Hypothalamus (tissue), 51 donors: ENCODE measurements at places on chromosomes 2 and 18.

DNA sequence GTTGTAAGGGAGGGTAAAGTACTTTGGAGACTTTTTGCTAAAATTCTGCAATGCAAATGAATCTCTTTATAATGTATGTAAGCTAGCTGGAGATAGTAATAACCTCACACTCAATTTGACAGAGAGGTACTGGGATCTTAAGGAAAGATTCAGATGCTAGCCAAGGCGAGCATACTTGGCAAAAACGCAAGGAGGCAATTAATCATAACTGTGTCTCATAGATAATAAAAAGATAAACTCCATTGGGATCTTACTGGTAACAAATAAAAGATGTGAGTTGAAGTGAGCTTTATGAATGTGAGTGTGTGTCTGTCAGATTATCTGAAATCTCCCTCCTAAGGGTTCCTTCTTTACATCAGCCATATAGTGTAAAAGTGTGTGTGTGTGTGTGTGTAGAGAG, 533.0 kb downstream of the TMX3 start:
- DNase-seq: no peak

DNA sequence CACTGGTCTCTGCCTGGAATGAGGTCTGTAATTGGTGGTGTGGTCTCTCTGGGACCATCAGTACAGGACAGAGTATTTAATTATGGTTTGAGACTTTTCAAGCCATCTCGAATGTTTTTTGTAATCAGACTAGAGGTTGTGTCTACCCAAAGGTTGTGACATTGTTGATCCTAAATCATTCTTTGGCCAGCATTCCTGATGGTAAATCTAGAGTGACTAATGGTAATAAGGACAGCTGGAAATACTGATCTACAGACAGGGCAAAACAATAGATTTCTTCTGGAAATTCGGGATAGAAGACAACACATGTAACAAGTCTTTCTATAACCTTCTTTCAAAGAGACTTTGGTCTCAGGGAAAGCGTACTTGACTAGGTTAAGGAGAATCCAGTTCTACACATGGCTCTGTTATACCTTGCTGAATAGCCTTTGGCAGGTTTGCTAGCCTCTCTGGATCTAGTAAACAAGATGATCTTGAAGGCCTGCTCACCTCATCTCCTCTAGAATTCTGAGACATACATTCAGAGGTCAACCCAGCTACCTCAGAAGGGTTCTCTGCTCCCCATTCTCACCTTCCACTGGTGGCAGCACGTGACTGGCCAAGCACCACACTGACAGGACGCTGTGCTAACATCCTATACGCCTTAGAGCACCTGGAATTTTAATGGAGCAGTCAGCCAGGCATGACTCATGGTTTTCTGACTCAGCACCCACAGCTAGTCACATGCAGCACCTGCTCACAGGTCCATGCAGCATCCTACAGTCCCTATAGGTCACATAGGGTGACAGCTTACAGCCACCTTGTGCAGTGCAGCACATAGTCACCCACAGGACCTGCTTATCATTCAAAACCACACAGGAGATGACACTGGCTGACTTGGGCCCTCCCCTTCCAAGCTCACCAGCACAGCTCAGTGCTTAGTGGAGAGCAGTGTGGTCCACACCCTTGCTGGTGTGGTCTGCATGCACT, 12.2 kb downstream of the PLB1 start:
- DNase-seq: no peak

GRCh38 chr18:60732143-60732542, 359.6 kb upstream of the MC4R start:
- no peak for DNase-seq

DNA sequence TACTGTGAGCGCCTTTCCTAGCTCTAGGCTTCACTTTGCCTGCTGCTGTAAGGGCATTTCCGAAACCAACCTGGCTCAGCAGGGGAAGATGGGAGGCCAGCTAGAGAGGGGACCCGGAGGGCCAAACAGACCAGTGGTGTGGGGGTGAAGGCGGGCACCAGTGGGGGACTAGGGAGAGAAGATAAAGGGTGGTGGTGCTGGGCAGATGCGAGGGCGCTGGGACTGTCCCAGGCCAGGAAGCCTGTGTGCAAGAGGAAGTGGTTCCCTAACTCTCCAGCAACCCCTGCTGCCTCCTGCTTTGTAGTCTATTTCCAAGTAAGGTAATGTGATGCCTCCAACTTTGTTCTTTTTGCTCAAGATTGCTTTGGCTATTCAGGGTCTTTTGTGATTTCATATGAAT, 73.1 kb downstream of the DNAH7 start:
- no peak for DNase-seq

- no peak for DNase-seq
Observed at GRCh38 chr18:10164271-10165071, 250.7 kb downstream of the VAPA start.

GRCh38 chr18:13007248-13007560, 16.0 kb downstream of the CEP192 start:
- DNase-seq: no peak
